ENCODE measurements at places on chromosomes 1 and 21.

DNA sequence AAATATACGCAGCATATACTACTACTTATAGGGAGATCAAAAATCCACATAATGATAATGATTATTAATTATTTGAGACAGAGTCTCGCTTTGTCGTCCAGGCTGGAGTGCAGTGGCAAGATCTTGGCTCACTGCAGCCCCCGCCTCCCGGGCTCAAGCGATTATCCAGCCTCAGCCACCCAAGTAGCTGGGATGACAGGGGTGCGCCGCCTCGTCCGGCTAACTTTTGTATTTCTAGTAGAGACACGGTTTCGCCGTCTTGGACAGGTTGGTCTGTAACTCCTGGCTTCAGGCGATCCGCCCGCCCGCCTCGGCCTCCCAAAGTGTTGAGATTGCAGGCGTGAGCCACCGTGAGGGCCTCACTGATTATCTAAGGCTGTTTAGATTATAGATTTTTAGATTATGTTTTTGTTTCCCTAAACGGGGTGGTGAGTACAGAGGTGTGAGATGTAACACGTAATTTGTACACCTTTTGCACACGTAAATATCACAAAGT, 548 bp upstream of the SLC25A33 start:
- no peak for DNase-seq

GRCh38 chr1:169473347-169473746, 12.4 kb downstream of the SLC19A2 start:
- DNase-seq: no peak

DNA sequence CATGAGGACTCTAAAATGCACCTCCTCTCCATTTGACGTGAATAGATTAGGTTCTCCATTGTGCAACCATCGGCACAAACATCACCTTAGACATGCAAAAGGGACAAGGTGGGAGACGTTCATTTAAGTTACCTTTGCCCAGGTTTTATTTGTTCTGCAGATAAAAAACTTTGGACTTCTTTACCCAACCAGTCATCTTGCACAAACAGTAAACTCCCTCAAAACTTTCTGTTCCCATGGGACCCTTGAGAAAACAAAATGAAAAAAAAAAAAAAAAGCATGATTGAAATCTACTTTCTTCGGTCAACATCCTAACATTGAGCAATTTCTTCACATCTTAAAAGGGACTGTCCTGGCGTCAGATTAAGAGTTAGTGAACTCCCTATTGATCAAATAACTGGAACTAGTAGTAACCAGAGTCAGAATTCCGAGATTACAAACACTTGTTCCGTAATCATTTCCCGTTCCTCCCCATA, 31.4 kb upstream of the PROX1 start:
- no peak for DNase-seq

DNA sequence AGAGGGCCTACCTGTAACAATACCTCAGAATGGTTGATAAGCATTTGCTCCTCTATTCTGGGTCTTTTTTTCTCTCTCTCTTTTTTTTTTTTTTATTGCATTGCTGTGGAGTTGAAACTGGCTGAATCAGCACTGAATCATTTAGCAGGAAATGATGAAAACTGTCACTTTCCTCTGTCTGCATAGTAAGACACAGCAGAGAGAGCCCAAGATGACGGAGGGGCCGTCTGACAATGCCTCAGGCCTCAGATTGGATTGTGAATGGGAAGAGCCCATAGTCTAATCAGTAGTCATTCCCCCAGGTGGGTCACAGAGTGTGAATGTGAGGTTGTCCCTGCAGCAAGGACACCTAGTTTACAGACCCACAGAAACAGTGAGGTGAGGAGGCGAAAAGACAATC, 193.2 kb upstream of the PLXNA2 start:
- DNase-seq: peak; percentile 60

GRCh38 chr1:226157761-226158316, 28.7 kb downstream of the ACBD3 start:
- no peak for DNase-seq

DNA sequence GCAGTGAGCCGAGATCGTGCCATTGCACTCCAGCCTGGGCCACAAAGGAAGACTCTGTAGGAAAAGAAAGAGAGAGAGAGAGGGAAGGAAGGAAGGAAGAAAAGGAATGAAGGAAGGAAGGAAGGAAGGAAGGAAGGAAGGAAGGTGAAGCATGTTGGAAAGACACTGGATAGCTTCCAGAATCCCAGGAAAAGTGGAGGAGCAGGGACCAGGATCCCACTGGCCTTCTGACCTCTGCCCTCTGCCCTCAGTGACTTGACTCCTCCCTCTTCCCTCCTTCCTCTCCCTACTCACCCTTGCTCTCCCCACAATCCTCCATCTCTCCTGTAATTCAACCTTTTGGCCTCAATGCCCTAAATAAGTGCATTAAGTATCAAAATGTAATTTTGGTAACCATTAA, 4.1 kb upstream of the UTS2 start:
- no peak for DNase-seq
